ENCODE measurements at places on chromosomes 5 and 9.

DNA sequence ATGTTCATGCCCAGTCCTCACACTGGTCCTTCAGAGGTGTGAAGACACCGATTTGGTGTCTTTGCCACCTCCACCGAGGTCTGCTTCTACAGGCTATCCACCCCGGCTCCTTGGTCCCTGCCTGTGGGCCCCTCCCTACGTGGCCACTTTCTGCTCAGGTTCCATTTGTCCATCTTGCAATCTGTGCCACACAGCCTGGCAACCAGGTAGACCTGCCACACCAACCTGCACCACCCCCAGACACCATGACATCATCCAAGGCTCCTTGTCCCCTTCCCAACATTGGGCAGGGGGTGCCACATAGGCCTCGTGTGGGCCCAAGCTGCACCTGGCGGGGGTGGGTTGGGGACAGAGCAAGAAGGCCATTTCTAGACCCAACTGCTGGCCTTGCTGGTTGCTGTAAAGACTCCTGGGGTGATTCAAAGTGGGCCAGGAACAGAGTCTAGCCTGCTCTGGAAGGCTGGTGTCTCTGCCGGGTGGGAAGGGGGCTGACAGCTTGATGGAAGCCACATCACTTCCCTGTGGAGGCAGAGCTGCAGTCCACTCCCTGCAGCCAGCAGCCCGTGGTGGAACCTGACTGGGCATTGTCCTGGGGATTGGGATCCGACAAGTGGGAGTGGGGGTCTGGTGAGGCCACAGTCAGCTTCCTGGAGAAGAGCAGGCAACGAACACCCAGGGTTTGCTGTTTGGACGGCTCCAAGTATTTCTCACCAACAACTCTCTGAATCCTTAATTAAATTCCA, 65.8 kb upstream of the SLC25A51 start:
- no peak for DNase-seq

GRCh38 chr5:29017501-29017900, 1979.1 kb upstream of the CDH9 start:
- DNase-seq: no peak

- no peak for DNase-seq
These were observed 96.8 kb downstream of the C9orf50 start for GRCh38 chr9:129523943-129524581.

DNA sequence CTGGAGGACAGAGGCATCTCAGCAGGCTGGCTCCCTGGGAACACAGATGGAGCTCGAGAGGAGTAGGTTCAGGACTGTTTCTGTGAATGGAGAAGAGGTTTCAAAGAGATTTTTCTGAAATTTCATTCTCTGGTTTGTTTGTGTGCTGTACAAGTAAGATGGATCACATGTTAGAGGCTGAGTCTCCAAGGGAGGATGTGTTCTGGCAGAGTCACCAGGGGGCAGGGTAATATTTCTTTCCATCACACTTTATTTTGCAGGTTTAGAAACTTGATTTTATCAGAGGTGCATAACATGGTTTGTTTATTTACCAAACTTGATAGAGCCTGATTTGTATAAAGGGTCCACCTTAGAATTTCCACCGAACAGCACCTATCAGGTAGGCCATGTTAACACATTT, 69.2 kb upstream of the ARL15 start:
- no peak for DNase-seq

GRCh38 chr5:59473611-59474010, 419.9 kb downstream of the PDE4D start:
- DNase-seq: no peak

DNA sequence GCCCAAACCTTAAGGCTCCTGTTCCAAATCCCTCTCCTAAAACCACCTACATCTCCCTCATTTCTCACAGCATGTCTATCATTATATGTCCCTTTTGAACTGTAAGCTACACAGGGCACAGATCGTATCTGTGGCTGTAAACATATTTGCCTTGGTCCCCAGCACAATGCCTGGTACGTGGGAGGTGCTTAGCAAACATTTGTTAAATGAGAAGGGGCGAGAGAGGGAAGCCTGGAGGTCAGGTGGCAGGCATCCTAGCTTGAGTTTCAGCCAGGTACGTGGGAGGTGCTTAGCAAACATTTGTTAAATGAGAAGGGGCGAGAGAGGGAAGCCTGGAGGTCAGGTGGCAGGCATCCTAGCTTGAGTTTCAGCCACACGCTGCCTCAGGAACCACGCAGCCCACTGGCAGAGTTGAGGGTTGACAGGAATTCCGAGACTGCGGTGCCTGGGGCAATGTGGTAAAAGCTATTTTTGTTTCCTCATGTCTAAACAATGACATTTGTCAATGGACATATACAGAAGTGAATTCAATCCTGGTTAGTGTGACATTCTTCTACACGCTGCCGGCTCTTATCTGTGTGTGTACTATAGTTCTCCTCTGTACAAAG, 113.6 kb downstream of the EFNA5 start:
- peak; percentile 37 for DNase-seq

- no peak for DNase-seq
These were observed 27.4 kb downstream of the QRFP start for GRCh38 chr9:130869250-130869649.

DNA sequence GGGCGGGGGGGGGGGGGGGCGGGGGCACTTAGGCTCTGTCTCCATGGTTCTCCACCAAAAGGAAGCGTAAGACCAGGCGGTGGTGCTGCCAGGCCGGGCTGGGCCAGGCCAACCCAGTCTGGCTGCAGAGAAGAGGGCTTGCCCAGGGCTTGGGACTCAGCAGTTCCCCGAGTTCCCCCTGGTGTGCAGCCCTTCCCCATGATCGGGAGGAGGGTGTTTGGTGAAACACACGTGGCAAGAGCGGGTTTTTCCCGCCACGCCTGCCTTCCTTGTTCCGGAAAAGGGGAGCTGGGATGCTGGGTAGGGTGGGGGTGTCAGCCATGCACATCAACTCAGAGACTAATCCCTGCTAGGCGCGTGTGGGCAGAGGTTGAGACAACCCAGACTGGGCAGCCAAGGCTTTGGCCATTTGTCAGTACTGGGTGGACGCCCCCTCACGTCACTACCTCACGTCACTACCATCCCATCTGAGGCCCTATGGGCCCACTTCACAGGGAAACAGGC, 32.9 kb downstream of the PRRX2 start:
- DNase-seq: no peak

GRCh38 chr5:2109566-2109965, 226.8 kb upstream of the IRX4 start:
- DNase-seq: no peak

GRCh38 chr5:91028499-91028956, 354.6 kb downstream of the ARRDC3 start:
- DNase-seq: no peak

- no peak for DNase-seq
These were observed 104.6 kb downstream of the MED10 start for GRCh38 chr5:6273749-6274148.

Data from T47D (cell line).